ENCODE measurements at places on chromosomes 4 and X. TPM values are rescaled to one million over a fixed set of nuclear protein-coding genes. Genes with fewer than 3 reads are reported as not detected.

GRCh38 chr4:90603540-90603939 is 476.3 kb downstream of the CCSER1 start:
- DNase-seq = no peak
- H3K4me3 ChIP-seq = no peak overlapping the region
- H3K4me1 ChIP-seq = no peaks in the 10 kb centered on the region
- no peaks in the 10 kb centered on the region for H3K27me3 ChIP-seq
- no peak overlapping the region for H3K27ac ChIP-seq

DNA sequence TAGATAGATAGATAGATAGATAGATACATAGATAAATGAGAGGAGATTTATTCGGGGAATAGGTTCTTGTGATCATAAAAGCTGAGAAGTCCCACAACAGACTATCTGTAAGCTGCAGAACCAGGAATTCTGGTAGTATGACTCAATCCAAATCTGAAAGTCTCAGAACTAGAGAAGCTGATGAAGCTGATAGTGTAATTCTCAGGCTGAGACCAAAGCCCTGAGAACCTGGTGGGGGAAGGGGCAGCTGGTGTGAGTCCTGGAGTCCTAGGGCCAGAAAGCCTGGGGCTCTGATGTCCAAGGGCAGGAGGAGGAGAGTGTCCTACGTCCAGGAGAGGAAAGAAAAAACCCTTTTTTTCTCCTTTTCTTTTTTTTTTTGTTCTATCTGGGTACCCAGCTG is 8.0 kb upstream of the BANK1 start:
- DNase-seq = no peak
- no peaks in the 10 kb centered on the region for H3K27me3 ChIP-seq
- H3K27ac ChIP-seq = no peak overlapping the region
- no peak overlapping the region for H3K4me3 ChIP-seq

GRCh38 chr4:139813881-139814280 is 148.3 kb downstream of the MGST2 start:
- no peak for DNase-seq
- H3K4me1 ChIP-seq = peaks cover 57% of the 10 kb centered on the region
- no peak overlapping the region for H3K27ac ChIP-seq
- no peaks in the 10 kb centered on the region for H3K27me3 ChIP-seq

DNA sequence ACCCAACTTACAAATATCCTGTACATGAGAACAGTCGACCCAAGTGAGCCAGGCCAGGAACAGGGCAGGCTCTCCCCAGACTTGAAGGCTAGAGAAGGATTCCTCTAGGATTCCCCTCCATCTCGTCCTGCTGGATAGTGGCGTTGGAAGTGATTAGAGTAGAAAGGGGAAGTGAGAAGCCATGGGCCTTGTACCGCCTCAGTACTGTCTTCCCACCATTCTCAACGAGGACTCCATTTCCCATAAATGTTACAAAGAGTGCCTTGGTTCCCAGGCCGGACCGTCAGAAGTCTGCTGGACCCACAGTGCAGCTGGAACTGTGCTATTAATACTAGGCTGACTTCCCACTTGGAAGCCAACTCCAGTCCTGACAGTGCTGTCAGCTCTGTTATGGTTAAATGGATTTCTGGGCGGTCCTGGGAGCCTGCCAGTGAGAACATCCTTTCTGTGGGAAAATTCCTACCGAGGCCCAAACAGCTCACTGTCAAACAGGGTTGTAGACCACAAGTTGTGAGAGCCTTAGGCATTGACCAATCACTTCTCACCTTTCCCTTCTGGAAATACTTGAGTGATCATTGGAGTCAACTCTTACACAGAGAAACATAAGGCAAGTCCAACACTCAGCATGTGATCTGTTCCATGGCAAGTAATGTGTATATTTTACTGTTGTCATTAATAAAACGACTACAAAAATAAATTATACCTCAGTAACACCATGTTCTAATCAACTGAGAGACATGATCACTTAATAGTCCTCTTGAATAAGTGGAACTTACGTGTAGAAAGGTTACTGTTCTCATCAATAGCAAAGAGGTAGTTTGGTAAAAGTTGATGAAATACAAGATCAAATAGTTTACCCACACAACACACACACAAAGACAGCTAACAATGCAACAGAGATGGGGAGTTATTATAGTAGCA is 58.4 kb downstream of the AMELX start:
- H3K4me1 ChIP-seq = peaks cover 13% of the 10 kb centered on the region
- peak; percentile 26 for DNase-seq
- peak overlapping the region; percentile 67 for H3K27ac ChIP-seq

PRKX gene
- polyA plus RNA-seq = 46.2 TPM

ALG13 gene
- 83.5 TPM for polyA plus RNA-seq
